Amniotic stem cell (primary cell): ENCODE measurements at places on chromosomes 13 and 19.

DNA sequence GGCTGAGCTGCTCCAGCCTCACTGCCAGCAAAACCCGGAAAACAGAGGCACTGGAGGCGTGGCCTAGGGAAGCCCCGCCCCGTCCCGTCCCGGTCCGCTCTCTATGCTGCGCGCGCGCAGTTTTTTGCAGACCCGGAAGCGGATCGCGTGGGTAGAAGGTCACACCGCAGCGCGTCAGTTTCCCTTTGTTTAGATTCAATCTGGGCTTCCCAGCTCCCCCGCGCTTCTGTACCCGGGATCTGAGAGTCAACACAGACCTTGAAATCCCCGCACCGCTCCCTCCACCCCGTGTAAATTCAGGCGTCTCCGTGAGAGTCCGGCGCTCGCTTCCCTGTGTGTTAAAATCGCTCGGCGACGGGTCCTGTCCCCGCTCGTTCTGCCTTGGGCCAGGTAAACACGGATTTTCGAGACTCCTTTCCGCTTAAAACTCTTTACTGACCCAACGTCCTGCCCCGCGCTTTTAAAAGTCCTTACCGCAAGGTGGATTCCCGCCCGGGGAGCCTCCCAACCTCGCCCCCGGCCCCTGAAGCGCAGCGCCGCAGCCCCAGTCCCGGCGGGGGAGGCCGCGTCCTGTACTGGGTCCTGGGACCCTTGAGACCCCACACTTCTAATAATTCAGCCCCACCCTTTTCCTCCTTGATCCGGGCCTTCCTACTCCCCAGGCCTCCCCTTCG is at the start of gene ZNF610:
TSS of gene ZNF610 (plus strand) at position 127 of the 674 bp plus-strand sequence. CDS start 12,930 bp downstream, outside the sequence.
- peak; percentile 12 for DNase-seq

DNA sequence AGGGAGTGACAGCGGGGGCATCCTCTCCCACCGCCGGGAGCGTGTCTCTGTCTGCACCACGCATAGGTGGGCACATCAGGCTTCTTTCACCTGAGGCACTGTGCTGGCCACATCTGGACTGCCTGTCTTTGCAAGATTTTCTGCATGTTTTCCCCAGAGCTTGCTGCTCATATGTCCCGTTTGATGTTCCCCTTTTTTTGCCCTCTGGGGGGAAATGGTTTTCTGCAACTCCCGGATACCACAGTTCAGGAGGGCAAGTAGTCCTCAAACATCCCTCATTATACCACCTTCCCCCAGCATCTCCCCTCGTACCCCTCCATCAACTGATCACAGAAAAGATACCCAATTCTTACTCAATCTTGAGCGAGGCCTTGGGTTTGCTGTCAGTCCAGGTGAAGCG is 168.0 kb downstream of the PAN3 start:
- no peak for DNase-seq

- DNase-seq: no peak
These were observed 14.0 kb upstream of the URI1 start for GRCh38 chr19:29927944-29928625.

DNA sequence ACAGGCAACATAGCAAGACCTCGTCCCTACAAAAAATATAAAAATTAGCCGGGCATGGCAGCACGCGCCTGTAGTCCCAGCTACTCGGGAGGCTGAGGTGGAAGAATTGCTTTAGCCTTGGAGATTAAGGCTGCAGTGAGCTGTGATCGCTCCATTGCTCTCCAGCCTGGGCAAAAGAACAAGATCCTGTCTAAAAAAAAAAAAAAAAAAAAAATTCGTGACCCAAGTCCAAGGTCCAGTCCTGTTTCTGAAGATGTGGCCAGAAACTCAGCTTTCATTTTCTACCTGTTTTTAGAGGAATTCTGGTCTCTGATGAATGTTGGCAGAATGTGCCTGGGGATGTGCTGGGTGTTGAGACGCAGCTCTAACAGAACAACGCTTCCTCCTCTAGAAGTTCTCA is 1.9 kb upstream of the PGPEP1 start:
- DNase-seq: no peak
